Stimulated activated CD4-positive, alpha-beta T cell treated with anti-CD3 and anti-CD28 coated beads, Interleukin-1b, Interleukin-23, amount 100 ng/mL, for 24 hours (primary cell): ENCODE measurements at places on chromosomes 2 and 18.

DNA sequence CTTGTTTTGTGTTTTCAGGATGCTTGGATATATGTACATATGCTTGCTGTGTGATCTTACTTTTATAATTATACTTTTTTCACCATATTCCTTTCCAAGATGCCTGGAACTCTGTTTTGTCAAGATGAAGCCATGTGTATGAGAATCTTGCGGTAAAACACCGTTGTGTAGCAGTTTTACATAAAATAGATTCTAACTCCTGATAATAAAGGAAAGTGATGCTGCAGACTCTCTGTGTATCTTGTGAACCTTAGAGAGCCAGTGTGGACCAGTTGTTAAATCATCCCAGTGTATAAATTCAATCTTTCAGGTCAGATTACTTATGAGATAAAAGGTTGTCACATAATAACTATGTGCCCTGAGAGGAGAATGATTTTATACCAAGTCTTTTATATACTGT, 12.5 kb upstream of the ITGA4 start:
- no peak for DNase-seq

DNA sequence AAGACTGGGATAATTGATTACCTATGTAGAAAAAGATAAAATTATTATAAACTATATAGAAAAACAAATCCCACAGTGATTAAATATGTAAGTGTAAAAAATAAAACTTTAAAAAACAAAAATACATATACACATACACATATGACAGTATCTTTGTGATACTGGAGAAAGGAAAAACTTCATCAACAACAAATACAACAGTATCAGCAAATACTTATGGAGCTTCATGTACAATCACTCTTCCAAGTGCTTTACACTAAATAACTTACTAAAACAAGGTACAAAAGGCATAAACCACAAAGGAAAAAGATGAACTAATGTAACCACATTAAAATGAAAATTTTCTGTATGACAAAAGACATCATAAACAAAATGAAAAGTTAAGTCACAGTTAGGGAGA, 24.1 kb upstream of the GFPT1 start:
- DNase-seq: no peak

DNA sequence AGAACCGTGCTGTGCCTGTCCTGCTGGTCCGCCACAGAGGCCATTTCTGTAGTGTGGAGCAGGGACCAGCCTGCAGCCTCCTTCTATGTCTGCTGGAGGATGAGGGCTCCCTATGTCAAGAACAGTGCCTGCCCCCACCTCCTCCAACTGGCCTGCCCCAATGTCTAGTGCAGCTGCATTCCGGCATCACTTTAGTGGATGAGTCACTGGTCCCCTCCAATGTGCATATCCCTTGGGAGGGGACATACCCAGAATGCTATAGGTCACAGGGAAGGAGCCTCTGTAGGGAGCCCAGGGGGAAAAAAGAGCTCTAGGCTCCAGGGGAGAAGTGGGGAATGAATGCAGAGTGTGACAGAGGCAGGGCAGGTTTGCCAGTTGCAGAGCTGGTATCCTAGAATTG, 219.6 kb downstream of the CELF4 start:
- no peak for DNase-seq

GRCh38 chr2:60994131-60994530, 23.4 kb upstream of the PEX13 start:
- DNase-seq: no peak

- no peak for DNase-seq
Measured at GRCh38 chr2:160836755-160837154, 323.5 kb upstream of the TANK start.

DNA sequence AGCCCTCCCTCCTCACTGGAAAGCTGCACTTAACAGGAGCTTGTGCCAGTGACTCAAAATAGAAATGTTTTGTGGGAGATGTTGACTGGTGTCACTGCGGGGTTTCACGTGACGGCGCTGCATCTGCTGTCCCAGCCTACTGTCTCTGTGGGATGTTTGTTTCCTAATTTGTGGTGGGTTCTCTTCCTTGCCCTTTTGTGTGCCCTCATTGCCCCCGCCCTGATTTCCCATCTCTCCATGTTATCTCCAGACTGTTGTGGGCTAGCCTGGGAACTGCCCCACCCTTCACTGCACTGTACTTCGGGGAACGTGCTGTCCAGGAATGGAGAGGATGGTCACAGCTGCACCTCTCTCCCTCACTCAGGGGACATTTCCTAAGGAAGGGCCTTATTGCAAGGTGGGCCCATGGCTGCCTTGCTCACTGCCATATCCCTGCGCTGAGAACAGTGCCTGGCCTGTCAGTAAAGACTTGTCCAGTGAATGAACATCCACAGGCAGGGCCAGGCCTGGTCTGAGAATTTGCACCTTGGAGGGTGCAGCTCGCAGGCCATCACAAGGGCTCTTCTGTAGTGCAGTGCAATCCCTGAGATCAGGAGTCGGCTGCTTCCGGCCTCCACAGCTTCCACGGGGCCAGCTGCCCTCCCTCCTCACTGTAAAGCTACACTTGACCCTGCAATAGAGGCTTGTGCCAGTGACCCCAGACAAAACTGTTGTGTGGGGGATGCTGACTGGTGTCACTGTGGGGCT, 18.1 kb downstream of the ZAP70 start:
- DNase-seq: no peak

- DNase-seq: no peak
Measured at GRCh38 chr2:200376513-200377354, 70.2 kb downstream of the SPATS2L start.

DNA sequence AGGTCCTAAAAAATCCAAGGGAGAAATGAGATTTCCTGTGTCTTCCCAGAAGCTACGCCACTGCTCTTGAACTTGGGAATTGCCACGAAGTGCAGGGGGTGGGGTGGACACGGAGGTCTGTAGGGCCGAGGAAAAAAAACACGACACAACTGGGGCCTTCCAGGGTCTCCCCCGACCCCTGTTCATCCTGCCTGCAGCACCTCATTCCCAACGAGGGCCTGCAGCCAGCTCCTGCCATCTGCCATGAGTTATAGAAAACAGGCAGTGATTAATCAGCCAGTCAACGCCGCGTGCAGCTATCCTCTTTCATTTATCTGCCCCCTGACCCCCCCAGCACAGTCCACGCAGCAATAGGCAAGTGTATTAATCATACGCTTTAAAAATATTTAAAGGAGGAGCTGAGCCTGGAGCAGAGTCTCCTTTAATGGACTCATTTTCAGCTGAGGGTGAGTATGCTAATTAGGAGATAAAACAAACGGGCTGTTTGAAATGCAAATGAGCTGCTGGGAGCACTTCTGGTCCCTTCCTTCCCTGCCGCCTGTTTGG, 209.9 kb downstream of the TFCP2L1 start:
- DNase-seq: no peak

- DNase-seq: no peak
Measured at GRCh38 chr2:112706170-112706664, 14.6 kb upstream of the NT5DC4 start.

GRCh38 chr2:68284896-68285295, 32.6 kb upstream of the PPP3R1 start:
- DNase-seq: no peak

- no peak for DNase-seq
Measured at GRCh38 chr18:79508565-79509535, 113.1 kb downstream of the NFATC1 start.

GRCh38 chr18:629269-630150, 27.9 kb upstream of the TYMS start:
- DNase-seq: no peak

DNA sequence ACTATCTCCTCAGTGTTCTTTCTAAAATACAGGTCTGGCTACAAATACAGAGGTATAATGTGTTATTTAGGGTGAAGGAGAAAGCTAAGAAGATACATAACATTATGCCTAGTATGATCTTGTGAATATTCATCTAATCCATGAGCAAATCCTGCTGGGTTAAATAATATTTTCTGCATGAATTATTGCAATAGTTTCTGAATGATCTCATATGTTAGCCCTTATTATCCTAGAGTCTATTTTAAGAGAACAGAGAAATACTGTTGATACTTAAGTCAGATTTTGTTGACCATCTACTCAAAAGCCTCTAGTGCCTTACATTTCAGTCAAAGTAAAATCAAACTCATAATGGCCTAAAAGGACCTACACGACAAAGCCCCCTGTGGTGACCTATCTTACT, 382.3 kb downstream of the FIGN start:
- no peak for DNase-seq

DNA sequence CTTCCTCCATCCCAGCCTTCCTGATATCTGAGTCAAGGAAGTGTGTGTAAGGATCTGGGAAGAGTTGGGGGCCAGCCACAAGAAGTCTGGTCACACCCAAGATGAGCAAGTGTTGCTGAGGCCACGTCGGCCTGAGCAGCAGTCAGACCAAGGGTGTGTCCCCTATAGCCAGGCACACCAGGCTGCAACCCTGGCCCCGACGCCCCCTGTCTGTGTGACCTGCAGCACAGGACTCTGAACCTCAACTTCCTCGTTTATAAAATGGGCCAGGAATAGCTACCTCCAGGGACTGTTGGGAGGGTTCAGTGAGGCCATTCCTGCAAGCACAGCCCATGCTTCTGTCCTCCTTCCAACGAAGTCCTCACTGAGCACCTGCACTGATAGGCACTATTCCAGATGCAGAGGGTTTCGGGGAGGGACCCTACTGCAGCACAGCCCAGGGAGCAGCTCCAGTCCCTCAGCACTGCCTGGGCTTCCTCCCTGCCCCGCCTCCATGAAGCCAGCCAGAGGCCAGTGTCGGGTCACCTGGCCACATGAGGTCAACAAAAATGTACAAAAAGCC, 13.3 kb downstream of the LIMS2 start:
- no peak for DNase-seq

DNA sequence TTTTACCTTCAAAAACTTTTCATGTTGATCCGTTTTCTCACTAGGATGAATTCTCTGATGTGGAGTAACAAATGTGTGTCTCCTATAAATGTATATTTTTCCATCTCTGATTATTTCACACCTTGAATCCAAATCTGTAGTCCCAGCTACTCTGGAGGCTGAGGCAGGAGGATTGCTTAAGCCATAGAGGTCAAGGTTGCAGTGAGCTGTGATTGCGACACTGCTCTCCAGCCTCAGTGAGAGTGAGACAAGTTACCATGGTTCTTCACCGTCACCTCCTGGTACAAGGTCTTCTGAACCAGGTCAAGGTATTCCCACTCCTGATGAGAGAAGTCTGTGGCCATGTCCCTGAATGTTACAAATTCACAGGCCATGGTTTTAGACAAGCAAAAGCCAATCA, 15.1 kb downstream of the GMCL1 start:
- no peak for DNase-seq

- no peak for DNase-seq
Measured at GRCh38 chr2:10057231-10058107, 14.1 kb downstream of the KLF11 start.

- no peak for DNase-seq
Measured at GRCh38 chr2:39015424-39015823, 105.4 kb downstream of the SOS1 start.

DNA sequence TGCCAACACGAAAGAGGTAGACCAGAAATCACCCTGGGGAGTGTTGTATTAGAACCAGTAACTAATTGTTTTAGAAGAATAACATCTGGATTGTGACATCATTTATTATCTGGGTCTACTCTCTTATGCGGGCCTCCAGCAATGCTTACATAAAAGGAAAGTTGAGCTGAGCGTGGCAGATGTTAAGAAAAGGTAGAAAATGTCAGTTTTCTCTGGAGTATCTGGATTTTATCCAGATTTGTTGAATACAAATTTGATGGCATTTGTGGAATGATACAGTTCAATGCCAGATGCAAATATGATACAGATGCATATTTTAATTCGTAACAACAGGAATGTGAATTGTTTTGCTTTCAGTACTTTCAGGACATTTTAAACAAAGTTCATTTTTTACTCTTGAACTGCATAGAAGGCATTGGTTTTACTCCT, 90.3 kb downstream of the PRPF40A start:
- no peak for DNase-seq

- DNase-seq: no peak
Measured at GRCh38 chr2:127985735-127986134, 42.1 kb downstream of the SAP130 start.

DNA sequence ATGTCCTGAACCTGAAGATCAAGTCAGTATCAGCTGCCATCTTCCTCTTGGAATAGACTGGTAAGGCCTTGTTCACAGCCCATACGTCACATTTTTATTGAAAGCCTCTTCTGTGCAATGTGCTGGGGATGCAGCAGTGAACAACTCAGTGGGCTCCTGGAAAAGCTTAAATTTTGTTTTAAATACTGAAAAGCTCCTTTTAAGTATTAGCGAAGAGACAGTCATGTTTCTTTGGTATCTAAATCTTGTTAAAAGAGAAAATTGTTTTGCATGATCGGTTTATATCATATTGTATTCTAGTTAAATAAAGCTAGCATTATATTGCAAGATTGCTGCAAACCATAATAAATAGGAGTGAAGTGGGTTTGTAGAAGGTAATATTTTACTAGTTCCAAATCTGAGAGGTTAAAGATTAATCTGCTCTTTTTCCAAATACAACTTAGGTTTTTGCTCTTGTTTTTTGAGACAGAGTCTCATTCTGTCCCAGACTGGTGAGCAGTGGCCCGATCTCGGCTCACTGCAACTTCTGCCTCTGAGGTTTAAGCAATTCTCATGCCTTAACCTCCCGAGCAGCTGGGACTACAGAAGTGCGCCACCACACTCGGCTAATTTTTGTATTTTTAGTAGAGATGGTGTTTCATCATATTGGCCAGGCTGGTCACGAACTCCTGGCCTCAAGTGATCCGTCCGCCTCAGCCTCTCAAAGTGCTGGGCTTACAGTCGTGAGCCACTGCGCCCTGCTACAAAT, 1.6 kb upstream of the RMDN2 start:
- DNase-seq: no peak

GRCh38 chr2:33267756-33268155, 208.7 kb upstream of the RASGRP3 start:
- no peak for DNase-seq

DNA sequence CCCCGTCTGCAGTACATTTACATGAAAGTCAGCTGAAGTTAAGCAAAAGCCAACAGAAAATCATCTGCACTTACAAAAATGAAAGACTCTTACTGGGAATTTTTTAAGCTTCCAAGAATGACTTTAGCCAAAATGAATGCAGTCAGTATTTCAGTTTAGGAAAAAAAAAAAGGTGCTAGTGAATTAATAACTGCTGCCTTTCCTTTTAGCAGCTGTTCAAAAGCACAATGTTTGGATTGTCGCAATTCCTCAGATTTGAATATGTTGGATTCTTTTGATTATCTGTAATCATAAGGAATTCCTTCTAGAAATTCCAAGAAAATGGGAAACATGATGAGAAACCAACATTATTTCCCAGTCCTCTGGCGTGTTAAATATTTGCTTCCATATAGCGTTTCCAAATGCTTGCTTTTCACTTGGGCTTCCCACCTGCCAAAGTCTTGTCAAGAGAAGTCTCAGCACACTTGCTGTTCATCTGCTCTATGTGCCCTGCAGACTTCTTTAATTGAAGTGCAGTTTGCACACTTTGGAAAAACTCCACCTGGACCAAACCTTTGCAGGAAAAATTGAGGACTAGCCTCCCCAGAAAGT, 653.0 kb upstream of the SLC39A10 start:
- no peak for DNase-seq

DNA sequence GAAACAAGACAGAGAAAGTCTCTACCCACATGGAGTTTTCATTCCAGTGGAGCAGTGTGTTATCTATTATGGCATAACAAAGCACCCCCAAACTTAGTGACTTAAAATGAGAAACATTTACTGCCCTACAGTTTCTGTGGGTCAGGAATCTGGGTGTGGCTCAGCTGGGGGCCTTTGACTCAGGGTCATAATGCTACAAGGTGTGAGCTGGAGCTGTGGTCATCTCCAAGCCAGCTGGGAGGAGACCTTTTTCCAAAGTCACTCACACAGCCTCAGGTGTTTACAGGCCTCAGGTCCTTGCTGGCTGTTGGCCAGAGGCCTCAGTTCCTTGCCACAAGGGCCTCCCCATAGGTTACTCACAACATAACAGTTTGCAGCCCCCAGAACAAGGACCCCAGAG, 169.2 kb downstream of the ETAA1 start:
- DNase-seq: no peak

- no peak for DNase-seq
Measured at GRCh38 chr18:50397023-50397422, 22.2 kb downstream of the SKA1 start.
